Renal cortical epithelial cell (primary cell): ENCODE measurements at places on chromosomes 11 and 22.

DNA sequence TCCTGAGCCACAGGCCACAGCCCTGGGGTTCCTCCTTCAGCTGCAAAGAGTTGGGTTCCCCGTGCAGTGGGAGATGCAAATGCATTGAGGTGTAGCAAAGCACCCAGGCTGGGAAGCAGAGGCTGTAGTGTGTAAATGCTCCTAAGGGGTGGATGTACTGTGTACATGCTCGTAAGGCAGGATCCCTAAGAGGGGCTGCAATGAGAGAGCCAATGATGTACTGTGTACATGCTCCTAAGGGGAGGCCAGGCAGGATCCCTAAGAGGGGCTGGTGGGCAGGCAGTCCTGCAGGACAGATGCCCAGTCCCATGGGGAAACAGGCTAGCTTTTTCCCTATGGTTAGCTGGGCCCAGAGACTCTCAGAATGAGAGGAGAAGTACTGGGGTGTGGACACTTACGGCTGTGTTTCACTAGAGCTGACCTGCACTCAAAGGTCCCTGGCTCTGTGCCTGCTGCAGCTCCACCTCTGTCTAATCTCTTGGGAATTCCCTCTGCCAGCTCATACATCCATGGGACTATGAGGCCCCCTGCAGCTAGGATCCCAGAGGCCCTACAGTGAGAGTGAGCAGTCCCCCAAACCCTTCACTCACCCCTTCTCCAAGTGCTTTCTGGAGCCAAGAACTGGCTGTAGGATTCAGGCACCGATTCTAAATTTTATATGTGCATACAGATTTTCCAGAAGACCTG is 261.9 kb upstream of the LUZP2 start:
- DNase-seq, result no peak

DNA sequence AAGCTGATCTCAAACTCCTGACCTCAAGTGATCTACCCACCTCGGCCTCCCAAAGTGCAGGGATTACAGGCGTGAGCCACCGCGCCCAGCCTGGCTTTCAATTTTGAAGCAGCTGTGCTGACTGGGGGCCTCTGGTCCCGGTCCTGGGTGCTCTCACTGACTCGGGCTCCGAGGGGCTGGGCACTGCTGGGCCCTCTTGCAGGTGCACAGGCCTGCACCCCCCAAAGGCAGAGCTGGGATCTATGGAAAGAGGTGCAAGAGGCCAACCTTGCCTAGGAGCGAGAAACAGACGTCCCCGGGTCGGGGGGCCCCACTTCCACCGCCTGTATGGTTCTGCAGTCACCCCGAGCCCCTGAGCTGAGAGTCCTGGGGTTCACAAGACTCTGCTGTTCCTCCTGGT is 33.2 kb downstream of the KIAA0930 start:
- DNase-seq, result no peak

- DNase-seq, result peak; percentile 70
Measured at GRCh38 chr11:110199184-110199981, 97.0 kb downstream of the RDX start.

- DNase-seq, result no peak
Measured at GRCh38 chr11:15888556-15889345, 467.6 kb downstream of the SOX6 start.

GRCh38 chr22:48576333-48577013 is 1251.2 kb downstream of the BRD1 start:
- no peak for DNase-seq

- peak; percentile 28 for DNase-seq
Measured at GRCh38 chr22:35154937-35155387, 89.0 kb downstream of the ISX start.

GRCh38 chr11:68040101-68040956 is 1.5 kb downstream of the TCIRG1 start:
- DNase-seq, result no peak

GRCh38 chr22:39209756-39210155 is 35.0 kb downstream of the PDGFB start:
- no peak for DNase-seq

- peak; percentile 40 for DNase-seq
Measured at GRCh38 chr11:22454461-22455090, 116.4 kb downstream of the SLC17A6 start.

DNA sequence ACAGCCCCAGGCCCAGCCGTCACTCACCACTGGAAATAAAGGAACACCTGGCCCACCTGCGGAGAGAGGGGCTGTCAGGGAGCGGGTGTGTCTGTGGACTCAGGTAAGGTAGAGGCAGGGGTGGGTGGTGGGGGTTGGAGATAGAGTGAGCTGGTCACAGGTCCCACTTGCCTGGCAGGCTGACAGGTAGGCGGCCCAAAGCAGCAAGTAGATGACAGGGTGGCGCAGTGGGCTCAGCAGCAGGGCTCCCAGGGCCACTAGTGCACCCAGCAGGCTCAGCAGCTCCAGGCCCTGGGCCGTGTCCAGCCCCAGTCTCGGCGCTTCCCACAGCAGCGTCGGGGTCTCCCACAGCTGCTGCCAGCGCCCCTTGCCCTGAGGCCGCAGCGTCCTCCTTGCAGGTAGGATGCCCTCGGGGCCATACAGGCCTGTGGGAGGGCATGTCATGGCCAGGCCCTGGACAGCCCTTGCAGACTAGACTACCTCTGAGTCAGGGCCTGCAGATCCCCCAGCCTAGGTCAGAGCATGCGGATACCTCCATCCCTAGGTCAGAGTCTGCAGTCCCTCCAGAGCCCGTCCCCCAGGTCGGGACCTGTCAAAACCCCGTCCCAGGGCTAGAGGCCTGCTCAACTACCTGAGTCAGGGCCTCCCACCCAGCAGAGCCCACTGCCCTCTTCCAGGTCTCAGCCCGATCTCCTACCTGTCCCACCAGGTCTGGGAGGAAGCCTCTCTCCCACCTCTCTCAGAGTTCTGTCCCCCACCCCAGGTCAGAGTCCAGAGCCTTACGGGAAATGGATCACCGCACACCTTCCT is 686 bp downstream of the LMF2 start:
- DNase-seq, result no peak

DNA sequence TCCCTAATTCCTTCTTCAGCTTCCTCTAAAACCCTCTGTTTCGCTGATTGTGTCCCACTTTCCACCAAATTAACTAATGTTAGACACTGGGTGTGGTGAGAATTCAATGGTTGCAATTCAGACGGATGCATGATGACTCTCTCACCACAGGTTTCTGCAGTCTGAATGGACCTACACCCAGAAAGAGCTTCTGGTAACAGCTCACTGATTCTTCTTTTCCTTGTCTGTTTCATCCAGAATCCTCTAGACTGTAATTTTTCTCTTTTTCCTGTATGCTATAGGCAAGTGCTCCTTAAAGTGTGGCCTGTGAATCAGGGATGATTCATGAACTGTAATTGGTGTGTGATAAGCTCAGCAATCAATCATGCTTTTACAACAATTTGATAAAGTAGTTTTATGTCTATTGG is 18.1 kb downstream of the MMP10 start:
- peak; percentile 75 for DNase-seq

GRCh38 chr11:124667601-124668000 is 5.9 kb downstream of the SIAE start:
- no peak for DNase-seq

DNA sequence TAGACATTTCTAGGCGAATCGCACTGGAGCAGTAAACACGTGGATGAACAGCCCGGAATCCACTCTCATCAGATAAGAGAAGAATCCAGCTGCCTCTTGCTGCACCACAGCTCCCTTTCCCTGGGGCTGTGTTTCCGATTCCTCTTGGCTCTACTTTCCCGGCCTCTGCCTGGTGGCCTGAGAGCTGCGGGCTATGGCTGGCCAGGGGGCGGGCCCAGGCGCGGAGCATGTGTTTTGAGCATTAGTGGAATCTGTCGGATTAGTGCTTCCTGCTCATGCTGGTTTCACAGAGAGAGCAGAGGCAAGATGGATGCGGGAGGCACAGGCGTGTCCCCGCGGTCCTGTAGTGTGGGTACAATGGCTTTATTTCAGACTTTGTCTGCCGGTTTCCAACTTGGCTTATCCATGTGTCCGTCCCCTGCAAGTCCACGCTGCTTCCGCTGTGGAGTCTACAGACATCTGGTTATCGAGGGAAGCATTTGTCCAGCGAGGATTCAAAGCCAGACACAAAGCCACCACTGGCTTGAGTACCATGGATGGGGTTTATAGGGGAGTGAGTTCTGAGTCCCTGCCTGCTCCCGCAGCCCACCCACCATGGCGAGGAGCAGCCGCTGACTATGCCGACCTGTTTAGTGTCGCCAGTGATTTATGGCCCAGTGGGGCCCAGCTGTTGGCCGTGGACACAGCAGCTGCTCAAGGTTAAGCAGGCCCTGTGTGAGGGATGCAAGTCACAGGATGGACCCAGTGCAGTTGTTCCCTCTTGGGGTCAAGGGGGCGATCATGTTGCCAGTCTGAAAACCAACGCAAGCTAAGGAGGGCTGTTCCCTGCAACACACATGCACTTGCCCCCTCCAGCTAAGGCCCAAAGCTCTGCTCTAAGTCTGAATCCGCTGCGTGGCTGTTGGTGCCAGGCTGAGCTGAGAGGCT is 43.3 kb upstream of the EP300 start:
- DNase-seq, result peak; percentile 42

DNA sequence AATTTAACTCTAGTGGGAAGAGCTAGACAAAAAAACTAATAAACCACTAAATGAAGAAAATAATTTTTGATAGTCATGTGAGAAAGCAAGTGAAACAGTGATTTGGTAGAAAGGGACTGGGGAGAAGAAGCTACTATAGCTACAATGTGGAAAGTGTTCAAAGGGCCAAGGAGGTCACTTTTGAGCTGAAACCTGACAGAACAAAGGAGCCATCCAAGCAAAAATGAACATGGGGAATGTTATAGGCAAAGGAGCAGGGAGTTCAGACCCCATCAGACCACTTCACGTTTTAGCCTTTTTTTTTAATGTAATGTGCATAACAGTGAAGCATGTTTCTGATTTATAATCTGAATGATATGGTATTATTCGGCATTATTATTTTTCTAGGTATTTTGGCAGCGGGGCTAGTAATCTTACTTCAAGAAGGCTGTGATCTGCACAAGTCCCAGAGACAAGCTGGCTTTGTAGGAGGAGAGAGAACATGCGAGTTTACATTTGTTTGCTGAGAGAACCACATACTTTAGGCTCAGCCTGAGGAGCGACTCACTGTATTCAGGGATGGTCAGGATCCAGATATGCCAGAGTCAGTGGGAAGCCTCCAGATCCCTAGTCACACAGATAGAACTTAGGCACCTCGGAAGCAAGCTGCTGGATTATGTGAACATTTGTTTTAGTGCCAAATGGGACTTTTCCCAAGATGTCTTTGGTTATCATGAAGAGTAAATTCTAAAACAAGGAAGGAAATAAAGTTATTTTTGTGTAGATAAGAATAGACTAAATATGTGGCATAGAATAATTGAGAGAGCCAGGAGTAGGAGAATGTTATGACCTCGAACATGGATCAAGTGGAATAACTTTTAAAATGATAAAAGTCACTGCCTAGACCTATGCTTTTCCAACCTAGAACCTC is 118.6 kb downstream of the TRIM44 start:
- peak; percentile 64 for DNase-seq

GRCh38 chr11:27201454-27202302 is 161.1 kb downstream of the BBOX1 start:
- DNase-seq, result peak; percentile 91

GRCh38 chr22:49785046-49785521 is 42.6 kb downstream of the BRD1 start:
- no peak for DNase-seq

- peak; percentile 9 for DNase-seq
Measured at GRCh38 chr11:17077240-17077519, 287 bp downstream of the RPS13 start.

GRCh38 chr11:126048197-126048596 is 14.5 kb downstream of the CDON start:
- peak; percentile 15 for DNase-seq

DNA sequence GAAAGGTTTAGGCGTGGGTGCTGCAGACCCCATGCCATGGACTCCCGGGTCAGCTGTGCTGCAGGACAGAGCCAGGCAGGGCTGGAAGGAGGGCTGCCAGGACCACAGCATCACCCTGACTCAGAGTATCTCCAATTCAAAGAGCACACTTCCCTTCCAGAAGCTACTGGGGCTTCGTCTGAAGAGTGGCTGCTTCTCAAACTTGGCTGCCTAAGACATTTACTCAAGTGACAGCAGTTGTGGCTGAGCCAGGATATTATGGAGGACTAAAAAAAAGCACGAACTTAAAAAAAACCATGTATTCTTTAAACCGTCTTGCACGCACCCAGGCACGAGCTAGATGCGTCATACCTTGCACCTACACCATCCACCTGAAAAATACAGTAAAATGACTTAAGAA is 13.0 kb upstream of the BID start:
- DNase-seq, result no peak

GRCh38 chr22:20577045-20577444 is 69.6 kb downstream of the MED15 start:
- no peak for DNase-seq

- no peak for DNase-seq
Measured at GRCh38 chr11:119306373-119306890, 10.5 kb downstream of the MCAM start.

DNA sequence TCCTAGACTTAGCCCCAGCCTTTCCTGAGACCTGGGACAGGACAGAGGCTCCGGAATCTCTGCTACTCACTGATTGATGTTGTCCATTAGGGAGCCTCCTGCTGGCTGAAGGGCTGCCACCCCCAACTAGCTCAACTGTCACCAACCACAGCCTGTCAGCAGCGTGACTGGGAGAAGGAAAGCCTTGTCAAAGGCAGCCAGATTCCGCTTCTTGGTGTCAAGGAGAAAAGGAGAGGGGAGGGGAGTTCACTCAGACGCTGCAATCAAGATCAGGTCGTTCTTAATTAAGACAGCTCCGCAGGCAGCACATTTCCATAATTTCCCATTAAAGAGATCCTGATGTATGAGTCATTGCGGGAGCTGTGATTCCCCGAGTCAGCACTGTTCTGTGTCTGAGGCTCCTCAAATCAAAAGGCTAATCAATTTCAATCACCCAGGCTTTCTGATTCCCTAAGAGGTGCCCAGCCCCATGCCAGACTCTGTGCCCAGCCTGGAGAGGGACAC is 152.8 kb upstream of the ZBED5 start:
- DNase-seq, result peak; percentile 46

DNA sequence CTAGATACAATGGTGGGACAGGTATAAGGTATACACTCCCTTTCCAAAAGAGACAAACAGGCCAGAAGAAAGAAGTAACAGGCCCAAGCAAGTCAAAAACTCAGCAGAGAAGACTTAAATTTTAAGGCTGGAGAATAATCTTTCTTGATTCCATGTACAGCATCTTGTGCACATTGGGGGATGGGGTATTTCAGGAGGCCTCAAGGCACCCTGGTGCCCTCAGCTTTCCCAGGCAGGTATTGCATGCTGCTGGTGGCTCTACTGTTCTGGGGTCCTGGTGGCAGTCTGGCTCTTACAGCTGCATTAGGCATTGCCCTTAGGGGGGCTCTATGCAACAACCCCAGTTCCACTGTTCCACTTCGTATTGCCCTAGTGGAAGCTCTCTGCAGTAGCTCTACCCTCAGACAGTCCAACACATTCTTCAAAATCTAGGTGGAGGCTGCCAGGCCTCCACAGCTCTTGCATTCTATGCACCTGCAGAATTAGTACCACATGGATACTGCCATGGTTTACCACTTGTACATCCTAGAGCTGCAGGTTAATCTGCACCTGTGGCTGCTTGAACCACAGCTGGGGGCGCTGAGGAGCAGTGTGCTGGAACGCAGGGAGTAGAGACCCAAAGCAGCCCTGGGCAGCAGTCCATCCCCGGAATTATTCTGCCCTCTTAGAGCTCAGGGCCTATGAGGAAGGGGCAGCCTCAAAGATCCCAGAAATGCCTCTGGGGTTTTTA is 4.2 kb upstream of the CTSC start:
- DNase-seq, result no peak

- no peak for DNase-seq
Measured at GRCh38 chr11:61980783-61981541, 13.5 kb upstream of the FTH1 start.
